ENCODE measurements at places on chromosomes 12 and 14.

DNA sequence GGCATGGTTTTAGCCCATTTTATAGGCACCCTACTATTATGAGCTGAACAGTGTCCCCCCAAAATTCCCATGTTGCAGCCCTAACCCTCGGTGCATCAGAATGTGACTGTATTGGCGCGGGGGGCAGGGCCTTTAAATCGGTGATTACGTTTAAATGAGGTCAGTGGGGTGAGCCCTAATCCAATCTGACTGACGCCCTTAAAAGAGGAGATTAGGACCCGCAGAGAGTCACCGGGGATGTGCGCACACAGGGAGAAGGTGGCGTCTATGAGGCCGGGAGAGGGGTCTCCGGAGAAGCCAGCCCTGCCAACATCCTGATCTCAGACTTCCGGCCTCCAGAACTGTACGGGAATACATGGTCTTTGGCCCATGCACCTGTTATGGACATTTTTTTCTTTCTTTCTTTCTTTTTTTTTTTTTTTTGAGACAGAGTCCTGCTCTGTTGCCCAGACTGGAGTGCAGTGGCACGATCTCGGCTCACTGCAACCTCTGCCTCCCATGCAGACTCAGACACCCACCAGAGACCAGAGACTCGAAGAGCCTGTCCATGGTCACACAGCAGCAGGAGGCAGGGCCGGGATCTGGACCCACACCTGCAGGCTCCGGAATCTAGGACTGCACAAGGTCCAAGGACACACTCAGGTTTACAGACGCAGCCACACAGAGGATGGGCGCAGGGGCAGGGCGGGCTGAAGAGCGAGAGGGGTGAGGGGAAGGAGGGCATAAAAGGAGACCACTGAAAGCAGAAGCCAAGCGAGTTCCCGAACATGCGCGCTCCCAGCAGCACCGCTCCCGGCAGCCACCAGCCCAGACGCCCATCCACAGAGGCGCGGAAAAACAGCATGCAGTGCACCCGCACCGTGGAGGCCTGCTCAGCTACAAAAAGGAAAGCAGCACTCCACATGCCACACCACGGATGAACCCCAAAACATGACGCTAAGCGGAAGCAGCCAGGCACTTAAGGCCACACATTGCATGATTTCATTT lies 19.0 kb downstream of the SCARB1 start:
- no peak for DNase-seq

GRCh38 chr12:2198005-2198501 lies 145.3 kb downstream of the CACNA1C start:
- DNase-seq: no peak

- no peak for DNase-seq
Observed at GRCh38 chr12:112103758-112104503, 4.7 kb downstream of the NAA25 start.

DNA sequence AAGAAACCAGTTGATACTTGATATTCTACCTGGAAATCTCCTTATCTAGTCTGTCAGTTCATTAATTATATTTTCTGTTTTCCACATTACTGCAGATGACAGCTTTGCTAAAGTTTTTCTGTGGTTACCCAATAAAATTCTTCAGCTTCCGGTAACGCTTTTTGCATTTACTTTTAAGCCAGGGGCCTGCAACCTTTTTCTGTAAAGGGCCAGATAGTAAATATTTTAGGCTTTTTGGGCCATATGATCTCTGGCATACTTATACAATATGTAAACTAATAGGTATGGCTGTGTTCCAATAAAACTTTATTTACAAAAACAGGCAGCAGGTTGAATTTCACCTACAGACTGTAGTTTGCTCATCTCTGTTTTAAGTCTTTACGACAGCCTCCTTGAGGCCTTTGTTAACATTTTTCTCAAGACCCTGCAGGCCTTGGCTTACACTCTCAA lies 48.3 kb downstream of the SPATS2 start:
- no peak for DNase-seq

DNA sequence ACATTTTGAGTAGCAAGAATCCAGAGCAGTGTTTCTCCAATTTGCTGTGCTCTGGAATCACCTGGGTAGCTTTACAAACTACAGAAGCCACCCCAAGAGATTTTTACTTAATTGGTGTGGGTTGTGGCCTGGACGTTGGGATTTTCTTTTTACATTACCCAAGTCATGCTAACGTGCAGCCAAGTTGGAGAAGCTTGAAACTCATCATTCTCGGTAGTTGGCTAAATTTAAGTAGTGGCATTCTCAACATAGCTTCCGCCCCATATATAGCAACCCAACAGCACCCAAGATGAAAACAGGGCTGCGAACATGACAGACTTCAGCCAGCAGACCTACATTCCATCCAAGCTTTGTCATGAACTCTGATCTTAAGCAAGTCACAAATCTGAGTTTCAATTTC lies 25.0 kb downstream of the DAD1 start:
- no peak for DNase-seq

GRCh38 chr14:32593290-32593942 lies 264.3 kb downstream of the AKAP6 start:
- DNase-seq: no peak

DNA sequence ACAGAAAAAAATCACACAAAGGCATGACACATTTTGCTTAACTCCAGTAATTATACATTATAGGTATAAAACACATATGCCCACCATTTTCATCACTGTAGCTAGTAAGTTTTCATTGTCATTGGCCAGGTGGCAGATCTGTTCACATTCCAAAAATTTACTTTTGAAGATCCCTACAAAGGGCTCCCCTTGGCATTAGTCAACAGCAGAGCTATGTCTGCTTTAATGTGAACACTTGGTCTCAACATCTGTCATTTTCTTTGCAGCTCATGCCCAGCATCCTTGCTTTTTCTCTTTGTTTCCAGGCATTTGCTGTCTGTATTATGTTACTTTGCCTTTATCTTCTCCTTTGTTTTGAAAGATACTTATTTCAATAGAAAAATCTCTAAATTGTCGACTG lies 519.1 kb upstream of the FOXG1 start:
- DNase-seq: no peak

- DNase-seq: peak; percentile 44
Observed at GRCh38 chr14:67571275-67571990, 28.6 kb downstream of the PIGH start.

- no peak for DNase-seq
Observed at GRCh38 chr14:53865711-53866110, 90.9 kb downstream of the BMP4 start.

DNA sequence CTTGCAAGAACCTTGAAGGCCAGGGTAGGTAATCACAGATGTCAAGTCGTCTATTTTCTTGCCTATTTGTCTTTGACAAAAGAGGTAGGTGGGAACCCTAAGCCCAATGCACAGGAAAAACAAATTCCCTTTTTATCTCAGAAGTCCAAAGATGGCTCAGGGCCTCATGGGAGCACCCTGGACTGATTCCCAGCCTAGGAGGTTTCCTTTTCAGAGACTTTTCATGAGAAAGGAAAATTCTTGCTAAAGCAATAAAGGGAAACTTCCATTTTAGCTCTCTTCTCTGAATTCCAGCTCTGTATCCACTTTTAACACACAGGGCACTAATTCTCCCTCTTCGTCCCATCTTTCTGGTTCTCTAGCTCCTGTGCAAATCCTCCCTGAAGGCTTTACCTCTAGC lies 1.2 kb downstream of the ZNF641 start:
- DNase-seq: no peak

DNA sequence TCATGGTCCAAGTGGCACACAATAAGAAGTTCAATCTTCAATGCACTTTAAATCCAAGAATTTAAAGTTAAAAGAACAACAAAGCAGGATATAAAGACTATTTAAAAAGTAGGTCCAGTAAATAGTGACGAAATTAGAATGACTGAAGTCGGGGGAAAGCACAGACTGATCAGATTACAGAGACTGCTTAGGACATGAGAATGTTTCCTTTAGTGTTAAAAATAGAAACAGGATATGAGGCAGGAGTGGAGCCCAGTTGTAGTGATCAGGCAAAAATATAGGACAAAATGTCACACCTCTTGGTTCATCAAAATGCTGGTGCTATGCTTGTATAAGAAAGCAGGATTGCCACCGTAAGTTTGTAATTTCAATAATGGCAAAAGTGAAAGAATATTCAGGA lies 52.2 kb upstream of the CD163 start:
- DNase-seq: no peak

DNA sequence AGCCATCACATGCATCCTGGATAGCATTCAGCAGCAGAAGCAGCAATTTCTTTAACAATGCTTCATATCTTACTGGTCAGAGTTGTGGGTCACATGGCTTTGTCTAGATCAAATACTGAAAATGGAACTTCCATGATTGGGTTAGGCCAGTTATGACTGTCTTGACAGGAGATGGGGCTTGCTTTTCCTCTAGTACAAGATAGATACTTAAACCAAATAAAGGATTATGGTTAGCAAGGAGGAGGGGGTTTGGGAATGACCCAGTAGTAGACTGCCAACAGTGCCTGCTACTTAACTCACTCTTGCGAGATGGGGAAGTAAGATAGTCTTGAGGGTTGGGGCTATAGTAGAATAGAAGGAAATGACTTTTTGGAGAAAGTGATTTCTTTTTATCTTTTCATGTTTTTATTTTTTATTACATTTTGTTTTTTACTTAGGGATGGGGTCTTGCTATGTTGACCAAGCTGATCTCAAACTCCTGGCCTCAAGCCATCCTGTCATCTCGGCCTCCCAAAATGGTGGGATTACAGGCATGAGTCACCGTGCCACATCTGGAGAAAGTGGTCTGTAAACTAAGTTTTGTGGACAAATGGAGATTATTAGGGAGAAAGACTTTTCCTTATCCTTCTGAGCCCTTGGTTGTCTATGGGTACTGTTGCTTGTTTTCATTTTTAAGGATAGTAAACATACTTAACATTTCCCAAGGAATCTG lies 37.6 kb downstream of the WNK1 start:
- no peak for DNase-seq

DNA sequence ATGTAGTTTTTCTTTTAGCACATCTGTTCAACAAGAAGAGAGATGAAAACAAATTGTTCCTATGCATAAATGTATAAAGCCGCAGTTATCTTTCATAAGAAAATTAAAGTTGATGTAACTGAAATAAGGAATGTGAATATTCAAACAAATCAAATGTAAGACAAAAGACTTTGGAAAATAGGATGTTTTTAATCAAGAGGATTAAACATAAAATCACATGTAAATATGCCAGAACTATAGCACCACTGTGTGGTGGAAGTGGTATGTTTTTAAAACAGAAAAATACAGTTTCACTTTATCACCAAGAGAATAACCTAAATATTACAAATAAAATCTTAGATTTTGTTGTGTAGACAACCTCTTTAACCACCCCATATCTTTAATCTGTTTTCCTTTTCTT lies 40.4 kb downstream of the CAPS2 start:
- no peak for DNase-seq

GRCh38 chr12:52049688-52050087 lies 1.6 kb upstream of the NR4A1 start:
- no peak for DNase-seq

DNA sequence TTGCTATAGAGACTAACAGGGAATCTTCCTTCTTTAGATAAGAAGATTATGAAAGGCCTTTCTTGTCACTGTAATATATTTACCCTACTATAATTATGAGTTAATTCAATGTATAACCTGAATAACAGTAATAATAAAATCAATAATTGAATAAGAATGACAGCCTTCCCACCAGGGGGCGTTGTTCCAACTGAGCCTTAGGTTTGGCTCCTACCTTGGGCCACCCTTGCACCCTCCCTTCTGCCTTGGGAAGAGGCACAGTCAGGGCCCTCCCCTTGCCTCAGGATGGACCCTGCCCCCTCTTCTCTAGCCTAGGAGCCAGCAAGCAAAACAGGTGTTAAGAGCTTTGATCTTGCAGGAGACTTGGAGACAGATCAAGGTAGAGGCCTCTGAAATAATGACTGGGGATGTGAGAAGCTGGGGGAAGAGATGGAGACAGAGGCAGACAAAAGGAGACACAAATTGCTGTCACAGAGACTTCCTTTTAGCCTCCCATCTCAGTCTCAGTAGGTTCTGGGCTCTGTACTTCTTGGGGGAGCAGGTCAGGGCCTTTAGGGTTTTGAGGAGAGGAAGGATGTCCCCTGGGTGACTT lies 40.1 kb upstream of the CISTR start:
- DNase-seq: no peak

DNA sequence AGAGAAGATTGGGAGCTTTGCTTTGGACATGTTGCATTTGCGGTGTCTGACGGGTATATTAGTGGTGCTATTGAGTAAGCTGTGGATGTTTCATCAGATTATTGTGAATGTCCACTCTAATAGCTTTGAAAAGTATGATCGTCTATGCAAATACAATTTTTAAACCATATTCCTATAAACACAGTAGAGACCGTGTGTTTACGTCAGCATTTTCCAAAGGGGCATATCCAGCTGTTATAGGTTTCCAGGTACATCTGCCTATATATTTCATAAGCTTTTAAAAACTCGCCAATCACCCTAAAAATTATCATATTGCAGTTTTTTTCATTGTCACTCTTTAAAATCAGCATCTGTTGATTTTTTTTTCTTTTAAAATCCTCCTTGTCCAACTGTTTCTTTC lies 91.7 kb downstream of the NKX2-1 start:
- DNase-seq: no peak

- no peak for DNase-seq
Observed at GRCh38 chr14:61106271-61106958, 125.4 kb downstream of the SLC38A6 start.

- DNase-seq: no peak
Observed at GRCh38 chr12:50845021-50845647, 2.4 kb downstream of the TMPRSS12 start.

GRCh38 chr12:14573118-14573517 lies 5.4 kb upstream of the PLBD1 start:
- DNase-seq: no peak

DNA sequence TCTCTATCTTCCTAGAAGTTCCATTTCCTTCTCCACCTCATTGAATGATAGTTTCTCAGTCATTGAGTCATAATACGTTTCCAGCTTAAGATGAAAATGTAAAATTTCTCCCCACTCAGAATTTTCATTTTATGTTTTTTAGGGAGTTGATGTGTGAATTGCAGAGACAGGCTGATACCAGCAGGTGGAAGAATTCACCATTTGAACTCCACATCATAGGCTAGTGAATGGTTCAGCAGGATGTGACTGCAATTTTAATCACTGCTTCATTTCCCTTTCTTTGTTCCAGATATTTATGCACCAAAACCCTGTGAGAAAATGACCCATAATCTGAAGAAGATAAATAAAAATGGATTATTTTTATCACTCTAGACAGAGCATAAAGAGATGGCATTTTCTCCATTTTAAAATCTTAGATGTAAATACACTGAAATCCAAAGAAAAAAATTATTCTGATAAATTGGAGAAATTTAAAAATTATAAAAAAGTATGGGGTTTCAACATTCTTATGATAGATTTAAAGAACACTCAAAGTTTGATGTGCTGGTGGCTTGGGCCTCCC lies 10.6 kb upstream of the PYGL start:
- no peak for DNase-seq
